PC-3 (cell line): ENCODE measurements at places on chromosomes 12 and 14. TPM values are rescaled to one million over a fixed set of nuclear protein-coding genes. Genes with fewer than 3 reads are reported as not detected.

DNA sequence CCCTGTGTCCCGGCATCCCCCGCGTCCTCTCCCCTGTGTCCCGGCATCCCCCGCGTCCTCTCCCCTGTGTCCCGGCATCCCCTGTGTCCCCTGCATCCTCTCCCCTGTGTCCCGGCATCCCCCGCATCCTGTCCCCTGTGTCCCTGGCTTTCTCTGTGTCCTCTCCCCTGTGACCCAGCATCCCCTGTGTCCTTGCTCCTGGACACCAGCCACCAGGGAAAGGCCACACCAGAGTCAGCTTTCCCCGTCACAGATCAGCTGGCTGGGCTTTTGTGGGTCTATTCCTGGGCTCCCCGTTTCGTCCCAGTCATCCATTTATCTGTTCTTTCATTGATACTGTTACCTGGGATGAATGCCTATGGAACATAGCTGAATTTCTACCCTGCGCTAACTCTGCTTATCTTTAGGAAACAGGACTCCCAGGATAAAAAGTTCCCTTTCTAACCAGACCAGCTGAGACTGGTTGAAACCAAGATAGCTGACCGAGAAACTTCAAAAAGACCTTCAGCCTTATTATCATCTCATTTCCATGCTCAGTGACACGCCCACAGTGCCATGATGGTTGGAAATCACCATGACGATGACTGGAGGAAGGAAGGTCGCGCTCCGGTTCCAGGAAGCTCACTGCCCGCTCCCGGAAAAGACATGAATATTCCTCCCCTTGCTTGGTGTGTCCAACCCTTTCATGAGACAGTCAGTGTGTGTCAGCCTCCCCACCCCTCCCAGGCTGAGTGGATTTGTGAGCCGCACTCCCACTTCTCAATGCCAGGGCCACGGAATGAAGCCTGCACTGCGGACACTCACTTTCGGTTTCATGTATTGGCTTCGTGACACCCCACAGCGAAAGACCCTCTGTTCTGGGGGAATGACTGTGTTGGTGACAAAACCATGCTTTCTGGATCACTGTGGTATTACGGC is 276.4 kb upstream of the SFSWAP start:
- DNase-seq: no peak

The ABHD12B gene
- total RNA-seq: not detected in 2 replicates

GRCh38 chr12:81170072-81170471 is 92.2 kb downstream of the ACSS3 start:
- no peak for DNase-seq

DNA sequence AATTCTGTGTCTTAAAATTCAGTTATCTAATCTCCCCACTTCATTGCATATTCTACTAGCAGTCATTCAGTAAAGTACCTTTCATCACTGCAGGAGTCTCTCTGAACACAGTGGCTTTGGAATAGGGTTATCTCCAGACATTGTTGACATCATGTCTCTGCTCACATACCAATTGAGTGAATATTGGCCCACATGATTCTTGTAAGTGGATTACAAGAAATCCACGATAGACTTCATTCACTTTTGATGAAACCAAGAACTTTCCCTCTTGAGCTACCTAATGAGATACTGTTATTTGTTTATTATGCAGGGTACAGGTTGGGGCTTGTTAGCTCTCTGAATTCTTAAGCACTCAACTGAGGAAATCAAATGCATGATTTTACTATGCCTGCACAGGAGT is 284.9 kb downstream of the RAD51B start:
- no peak for DNase-seq

- DNase-seq: no peak
Observed at GRCh38 chr14:54053386-54053745, 96.7 kb upstream of the BMP4 start.

DNA sequence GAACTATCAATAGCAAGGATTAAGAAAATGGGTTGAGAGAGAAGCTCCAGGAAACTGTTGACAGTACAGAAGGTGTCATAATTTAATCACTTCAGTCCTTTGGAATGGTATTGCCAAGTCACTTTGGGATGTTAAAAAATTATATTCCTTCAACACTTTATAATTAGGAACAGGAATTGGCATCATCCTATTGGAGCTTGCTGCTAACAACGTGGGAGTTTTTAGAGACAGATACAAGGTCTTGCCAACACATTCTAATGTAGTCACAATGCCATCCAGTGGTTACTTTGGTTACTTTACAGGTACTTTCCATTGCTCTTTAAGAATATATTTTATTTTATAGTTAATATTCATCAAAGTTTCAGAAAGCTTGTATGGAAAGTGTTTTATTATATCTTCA is 310.1 kb downstream of the SYT1 start:
- DNase-seq: peak; percentile 70
